ENCODE measurements at places on chromosomes 12 and 14.

DNA sequence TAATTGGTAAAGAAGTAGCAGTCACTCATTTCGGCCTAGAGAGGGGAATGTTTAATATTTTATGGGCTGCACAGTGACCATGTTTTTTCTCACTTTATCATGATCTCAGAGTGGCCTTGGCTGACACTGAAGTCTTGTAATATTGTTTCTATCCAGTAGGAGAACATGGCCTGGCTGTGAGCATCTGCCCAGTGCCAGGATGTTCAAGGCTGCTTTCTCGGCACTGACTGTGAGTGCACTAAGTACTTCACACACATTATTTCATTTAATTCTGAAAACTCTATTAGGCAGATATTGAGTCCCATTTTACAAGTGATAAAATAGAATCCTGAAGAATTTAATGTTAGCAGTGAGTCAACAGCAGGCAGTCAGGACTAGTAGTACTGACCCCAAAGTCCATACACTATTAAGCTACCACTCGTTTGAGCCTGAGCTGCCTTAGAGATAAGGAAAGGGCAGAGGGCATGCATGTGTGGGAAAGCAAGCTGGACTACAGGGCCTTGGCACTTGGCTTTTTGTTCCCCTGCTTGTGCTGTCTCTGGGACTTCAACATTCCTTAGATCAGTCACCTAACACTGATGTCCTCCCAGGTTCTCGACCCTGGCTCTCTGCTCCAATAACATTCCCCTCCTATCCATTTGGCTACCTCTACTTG is 42.2 kb upstream of the APPL2 start:
- DNase-seq: no peak

DNA sequence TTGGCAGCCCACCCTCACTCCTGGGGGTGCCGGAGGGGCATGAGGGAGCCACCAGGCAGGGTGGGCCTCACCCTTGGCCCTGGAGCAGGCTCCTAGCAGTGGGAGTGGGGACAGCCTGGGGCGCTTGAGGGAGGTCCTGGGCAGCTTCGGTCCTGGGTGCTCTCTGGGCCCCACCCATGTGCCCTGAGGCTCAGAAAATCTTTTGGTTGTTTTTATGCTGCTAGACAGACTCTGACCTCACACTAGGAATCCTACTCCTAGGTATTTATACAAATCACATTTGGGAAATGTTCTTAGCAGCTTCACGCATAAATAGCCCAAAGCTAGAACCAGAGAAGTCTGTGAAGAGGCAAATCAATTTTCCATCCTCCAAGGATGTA is 10.9 kb upstream of the ULK1 start:
- DNase-seq: no peak

GRCh38 chr12:93862424-93862823 is 185.2 kb downstream of the CRADD start:
- no peak for DNase-seq

DNA sequence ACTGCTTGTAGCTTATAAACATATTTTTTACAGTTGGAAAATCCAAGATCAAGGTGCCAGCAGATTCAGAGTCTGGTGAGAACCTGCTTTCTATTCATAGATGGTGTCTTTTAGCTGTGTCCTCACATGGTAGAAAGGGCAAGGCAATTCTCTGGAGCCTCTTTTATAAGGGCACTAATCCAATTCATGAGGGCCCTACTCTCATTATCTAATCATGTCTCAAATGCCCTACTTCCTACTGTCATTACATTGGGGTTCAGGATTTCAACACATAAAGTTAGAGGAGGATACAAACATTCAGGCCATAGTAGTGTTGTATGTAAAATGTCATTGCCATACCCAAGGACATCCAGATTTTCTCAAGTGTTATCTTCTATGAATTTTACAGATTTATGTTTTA is 496.4 kb downstream of the TMTC2 start:
- DNase-seq: no peak

DNA sequence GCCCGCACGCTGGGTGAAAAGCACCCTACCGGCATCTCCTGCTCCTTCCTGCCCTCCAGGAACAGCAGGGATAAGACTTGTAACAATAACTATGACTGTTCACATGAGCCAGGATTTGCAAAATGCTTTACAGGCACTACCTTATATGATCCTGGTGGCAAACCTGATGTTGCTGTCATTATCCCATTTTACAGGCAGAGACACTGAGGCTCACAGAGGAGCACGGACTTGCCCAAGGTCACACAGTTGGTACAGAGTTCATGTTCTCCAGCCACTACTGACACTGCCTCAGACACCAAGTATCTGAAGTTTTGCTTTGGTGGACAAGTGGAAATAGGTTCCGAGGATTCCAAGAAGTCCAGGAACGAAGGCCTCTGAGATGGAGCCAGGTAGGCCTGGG is 22.6 kb downstream of the GLTP start:
- no peak for DNase-seq

DNA sequence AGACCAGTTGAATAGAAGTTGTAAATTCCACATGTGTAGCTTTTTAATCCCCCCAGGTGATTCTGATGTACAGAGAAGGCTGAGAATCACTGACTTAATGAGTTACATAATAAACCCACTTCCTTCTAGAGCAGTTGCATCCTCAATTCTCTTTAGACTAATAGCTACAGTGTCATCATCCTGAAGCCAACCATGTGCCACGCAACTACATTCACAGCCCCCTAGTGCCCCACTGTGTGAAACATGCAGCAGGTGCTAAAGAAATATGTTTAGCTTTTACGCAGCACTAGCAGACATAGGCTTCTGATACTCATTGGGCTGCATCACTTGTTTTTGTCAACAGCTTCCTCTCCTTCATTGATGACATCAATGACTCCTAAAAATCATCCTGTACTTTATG is 1168.3 kb downstream of the BCL11B start:
- no peak for DNase-seq

DNA sequence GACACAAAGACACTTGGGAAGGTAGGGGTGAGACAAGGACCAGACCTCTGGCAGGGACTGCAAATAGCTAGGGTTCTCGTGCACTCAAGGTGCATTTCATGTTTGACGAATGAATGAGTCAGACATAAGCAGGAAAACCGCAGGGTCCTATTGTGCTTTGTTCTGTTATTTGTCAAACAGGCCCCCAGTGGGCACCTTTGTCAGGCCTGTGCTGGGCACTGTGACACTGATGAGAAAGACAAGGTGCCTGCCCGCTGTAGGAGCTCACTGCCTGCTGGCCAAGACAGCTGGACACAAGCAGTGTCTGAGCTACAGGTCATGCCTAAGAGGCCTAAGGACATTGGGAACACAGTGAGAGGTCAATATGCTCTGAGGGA is 2.3 kb downstream of the OTUB2 start:
- no peak for DNase-seq

GRCh38 chr12:1170411-1170810 is 179.4 kb downstream of the ERC1 start:
- peak; percentile 13 for DNase-seq

GRCh38 chr12:107677671-107678070 is 7.9 kb upstream of the PWP1 start:
- DNase-seq: no peak

- DNase-seq: peak; percentile 24
These were observed 108.1 kb downstream of the LRIG3 start for GRCh38 chr12:58812214-58812613.

DNA sequence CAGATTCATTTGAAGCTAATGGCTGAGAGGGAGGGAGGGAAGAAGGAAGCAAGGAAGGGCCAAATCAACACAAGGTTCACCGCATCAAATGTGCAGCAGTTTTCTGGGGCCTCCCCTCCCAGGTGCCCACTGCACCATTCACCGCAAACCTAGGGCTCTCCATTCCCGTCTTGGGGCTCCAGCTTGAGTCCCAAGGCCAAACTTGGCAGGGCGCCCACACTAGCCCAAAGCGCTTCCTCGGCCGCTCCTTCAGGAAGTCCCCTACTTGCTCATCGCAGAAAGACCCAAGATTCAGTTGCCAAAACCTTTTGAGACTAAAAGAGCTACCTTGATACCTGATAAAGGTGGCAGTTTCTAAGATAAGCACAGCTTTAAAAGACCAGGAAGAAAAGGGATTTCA is 140.5 kb upstream of the FKBP4 start:
- DNase-seq: no peak

DNA sequence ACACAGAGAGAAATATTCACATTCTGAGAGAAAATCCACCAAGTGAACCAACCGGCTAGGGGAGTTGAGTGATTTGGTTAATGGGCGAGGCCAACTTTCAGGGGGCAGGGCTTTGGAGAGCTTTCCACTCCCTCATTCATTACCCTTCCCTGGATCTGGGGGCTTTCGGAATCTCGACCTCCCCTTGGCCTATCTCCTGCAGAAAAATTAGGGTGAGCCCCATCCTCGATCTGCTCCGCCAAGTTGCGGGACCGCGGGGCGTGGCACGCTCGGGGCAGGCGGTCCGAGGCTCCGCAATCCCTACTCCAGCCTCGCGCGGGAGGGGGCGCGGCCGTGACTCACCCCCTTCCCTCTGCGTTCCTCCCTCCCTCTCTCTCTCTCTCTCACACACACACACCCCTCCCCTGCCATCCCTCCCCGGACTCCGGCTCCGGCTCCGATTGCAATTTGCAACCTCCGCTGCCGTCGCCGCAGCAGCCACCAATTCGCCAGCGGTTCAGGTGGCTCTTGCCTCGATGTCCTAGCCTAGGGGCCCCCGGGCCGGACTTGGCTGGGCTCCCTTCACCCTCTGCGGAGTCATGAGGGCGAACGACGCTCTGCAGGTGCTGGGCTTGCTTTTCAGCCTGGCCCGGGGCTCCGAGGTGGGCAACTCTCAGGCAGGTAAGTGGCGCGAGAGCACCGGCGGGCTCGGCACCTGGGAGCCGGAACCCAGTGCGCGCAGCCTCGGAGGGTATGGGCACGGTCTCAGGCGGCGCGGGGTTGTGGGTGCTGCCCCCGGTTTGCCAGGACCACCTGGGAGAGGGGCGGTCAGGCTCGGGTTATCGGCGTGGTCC is at the start of gene ERBB3:
Gene ERBB3, plus strand, starts transcription at position 443 of the 833 bp plus-strand sequence. Its CDS starts 136 bp downstream, at position 579.
- peak; percentile 82 for DNase-seq

- DNase-seq: no peak
These were observed 861.3 kb upstream of the MGAT4C start for GRCh38 chr12:87117526-87117925.

DNA sequence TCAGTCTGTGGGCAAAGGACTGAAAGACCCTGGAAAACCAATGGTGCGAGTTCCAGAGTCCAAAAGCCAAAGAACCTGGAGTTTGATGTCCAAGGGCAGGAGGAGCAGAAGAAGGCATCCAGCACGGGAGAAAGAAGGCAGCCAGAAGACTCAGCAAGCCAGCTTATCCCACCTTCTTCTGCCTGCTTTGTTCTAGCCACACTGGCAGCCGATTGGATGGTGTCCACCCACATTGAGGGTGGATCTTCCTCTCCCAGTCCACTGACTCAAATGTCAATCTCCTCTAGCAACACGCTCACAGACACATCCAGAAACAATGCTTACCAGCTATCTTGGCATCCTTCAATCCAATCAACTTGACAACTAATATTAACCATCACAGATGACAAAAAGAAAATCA is 57.2 kb upstream of the CAPRIN2 start:
- no peak for DNase-seq

DNA sequence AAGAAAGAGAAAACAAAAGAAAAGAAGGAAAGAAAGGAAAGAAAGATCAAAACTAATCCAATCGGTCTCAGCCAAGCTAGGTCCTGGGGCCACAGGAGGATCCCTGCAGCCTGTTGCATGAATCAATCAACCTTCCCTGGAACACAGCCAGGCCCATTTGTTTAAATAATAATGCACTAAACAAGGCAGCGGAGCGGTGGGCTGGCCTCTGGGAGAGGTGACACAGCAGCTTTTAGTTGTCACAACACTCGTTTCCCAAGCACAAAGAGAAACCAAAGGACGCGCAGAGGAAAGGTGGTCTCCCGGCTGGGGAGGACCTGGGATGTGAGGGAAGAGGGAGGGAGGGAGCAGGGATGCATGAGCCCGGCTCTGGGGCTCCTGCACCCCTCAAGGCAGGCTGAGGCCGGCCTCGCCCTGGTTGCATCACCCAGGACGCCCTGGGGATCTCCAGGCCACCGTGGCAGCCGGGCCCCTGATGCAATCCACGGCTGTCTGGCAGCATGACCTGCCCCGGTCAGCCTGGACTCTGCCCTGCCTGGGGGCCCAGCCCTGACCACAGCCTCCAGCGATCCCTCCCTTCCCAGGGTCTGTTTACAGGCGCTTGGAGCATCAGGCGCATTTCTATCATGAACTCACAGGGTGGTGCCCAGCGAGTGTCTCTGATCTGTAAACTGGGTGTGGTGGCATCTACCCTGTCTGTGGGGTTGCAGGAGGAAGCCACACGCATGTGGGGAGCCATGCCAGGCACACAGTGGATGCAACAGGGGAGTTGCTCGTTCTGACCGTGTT is 32.5 kb downstream of the MMP17 start:
- peak; percentile 4 for DNase-seq

- no peak for DNase-seq
These were observed 279.9 kb upstream of the FAR2 start for GRCh38 chr12:28869197-28869596.

GRCh38 chr12:4169531-4169930 is 104.0 kb upstream of the CCND2 start:
- DNase-seq: no peak

DNA sequence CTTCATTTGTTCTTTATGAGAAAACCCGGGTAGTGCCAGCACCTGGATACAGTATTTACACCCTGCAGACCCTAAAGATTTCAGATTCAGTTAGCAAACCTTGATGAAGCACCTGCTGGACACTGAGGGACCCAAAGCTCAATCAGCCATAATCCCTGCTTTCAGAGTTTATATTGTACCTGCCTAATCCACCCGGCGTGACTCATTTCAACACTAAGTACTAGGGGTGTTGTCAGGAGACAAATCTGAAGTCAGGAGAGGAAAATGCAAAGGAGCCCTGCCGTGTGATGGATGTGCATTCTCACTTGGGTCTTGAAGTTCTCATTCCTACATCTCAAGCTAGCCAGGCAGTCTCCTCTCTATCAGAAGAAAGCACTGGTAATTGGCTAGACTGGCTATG is 176.7 kb upstream of the BCL2L14 start:
- DNase-seq: no peak

DNA sequence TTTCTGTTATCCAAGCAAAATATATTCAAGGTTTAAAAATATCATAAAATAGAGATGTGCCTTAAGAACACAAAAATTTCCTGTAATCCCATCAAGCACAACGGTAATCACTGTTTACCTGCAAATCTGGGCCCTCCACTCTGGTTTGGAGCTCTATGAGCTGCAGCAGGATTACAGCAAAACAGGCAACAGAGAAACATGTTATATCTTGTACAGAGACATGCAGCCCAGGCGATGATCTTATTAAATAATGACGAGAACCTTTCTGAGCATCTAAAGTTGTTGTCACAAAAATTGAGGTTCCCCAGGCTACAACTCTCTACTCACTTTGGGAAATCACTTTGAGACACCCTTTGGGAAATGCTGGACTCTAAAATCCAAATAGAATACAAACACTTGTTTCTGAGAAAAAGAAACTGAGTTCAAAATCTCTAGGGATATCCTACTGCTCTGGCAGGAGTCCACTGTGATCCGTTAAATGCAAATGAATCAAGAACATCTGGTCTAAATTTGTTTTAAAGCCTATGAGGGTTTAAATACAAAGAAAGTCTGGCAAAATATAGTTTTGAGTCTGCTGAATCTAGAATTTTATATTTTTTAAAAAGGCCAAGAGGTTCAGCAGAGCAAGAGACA is 36.3 kb downstream of the STON2 start:
- DNase-seq: no peak

GRCh38 chr12:124279846-124280360 is 15.0 kb upstream of the RFLNA start:
- DNase-seq: peak; percentile 32

GRCh38 chr14:37932481-37932880 is 275.2 kb upstream of the SSTR1 start:
- no peak for DNase-seq
